ENCODE measurements at places on chromosomes 3 and 15.
A peak's percentile ranks its signal among the peaks of the same experiment; 100 is the strongest.

DNA sequence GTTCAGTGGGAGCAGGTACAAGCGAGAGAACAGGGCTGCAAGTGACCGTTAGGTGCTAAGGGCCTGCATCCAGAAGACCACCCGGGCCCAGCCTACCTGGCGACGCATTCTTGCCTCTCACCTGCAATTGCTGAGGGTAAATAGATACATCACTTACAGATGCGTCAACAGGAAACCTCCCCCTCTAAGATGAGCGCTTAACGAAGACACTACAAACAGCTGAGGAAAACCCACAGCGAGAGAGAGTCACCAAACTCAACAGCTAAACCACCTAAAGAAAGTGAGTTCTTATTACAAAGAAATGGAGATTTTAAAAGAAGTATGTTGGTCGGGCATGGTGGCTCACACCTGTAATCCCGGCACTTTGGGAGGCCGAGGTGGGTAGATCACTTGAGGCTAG is 157.9 kb downstream of the CHSY1 start:
- peaks cover 32% of the 10 kb centered on the region for H3K4me1 ChIP-seq
- no peaks in the 10 kb centered on the region for H3K36me3 ChIP-seq
- H3K27me3 ChIP-seq, result no peaks in the 10 kb centered on the region

DNA sequence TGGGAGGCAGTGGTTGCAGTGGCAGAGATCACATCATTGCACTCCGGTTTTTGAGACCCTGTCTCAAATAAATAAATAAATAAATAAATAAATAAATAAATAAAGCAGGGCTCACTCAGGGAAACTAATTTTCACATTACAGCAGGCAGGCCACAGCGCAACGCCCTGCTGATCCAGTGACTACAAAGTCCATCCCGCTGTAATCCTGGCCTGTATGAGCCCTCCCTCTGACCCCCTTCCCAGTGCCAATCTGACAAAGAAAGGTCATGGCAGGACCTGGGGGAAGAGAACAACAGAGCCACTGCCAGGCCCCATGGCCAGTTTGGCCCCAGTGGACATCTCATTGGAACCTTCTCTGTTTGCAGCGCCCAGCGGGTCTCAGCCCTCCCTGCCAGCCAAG is 9.3 kb downstream of the SH3BP5 start:
- H3K27me3 ChIP-seq, result no peaks in the 10 kb centered on the region
- no peaks in the 10 kb centered on the region for H3K36me3 ChIP-seq
- H3K4me3 ChIP-seq, result no peak overlapping the region
- no peak for DNase-seq
- peaks cover 69% of the 10 kb centered on the region for H3K4me1 ChIP-seq

- no peak for DNase-seq
- no peaks in the 10 kb centered on the region for H3K27me3 ChIP-seq
- H3K4me3 ChIP-seq, result no peak overlapping the region
These were observed 124.5 kb downstream of the CACNA1D start for GRCh38 chr3:53618936-53619335.

DNA sequence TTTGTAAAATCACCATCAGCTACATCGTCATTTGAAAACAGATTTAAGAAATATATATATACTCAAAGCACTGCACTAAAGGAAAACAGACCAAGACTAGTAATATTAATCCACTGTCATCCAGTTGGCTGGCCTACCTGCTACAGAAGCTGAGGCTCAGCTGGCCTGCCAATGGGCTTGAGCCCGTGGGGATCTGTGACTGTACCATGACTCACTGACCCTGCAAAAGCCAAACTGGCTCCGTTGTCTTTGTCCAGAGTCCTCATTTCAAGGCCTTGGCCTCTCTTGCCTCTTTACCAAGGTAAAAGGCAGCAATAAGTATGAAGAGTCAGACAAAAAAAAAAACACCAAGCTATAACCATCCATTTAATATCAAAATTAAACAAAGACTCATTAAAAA is 463.5 kb upstream of the RASGRP1 start:
- H3K27ac ChIP-seq, result no peak overlapping the region
- no peaks in the 10 kb centered on the region for H3K27me3 ChIP-seq
- no peak for DNase-seq
- no peaks in the 10 kb centered on the region for H3K4me1 ChIP-seq

DNA sequence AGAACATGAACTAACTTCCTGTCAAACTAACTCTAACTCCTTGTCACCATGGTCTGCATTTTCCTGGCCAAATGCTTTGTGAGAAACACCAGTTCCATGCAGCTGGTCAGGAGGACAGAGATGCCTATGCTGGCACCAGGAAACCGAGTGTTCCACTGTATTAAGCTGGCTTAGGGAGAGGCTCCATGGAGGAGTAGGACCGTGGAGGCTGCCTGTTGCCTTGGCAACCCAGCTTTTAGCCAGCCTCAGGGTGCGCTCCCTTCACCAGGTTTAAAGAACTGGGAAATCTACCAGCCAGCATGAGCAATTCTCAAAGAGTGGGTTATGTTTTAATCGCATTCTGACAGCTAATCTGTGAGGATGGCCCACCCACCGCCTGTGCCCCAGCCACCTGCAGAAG is 394.1 kb downstream of the OCA2 start:
- no peaks in the 10 kb centered on the region for H3K36me3 ChIP-seq
- H3K4me3 ChIP-seq, result no peak overlapping the region
- H3K4me1 ChIP-seq, result no peaks in the 10 kb centered on the region
- H3K27ac ChIP-seq, result no peak overlapping the region
- DNase-seq, result no peak
- H3K27me3 ChIP-seq, result no peaks in the 10 kb centered on the region

DNA sequence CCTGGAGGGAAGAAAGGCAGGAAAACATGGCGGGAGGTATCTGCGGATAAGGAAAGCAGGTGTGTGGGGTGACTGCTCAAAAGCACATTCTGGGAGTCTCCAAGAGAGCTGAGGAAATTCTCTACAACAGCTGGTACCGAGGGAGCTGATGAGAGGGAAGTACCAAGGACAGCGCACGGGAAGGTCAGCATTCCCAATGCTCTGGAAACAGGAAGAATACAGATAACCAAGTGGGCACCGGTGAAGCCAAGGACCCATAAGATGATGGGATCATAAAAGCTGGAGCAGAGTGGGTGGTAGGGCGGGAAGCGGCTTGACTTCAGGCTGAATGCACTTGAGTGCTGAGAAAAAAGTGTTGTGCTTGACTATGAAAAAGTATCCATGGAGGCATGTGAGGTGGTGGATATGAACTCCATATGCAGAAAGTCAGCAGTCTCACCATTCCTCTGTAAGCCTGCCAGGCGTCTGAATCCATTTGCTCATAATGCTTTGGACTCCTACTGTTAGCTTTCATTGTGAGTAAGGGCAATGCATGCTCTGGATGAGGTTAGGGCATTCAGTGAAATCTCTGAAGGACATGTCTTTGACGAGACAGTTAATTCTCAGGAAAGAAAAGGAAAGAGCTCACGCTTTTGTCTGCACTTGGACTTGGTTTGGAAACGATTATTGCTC is 215.5 kb downstream of the NR1D2 start:
- H3K27ac ChIP-seq, result no peak overlapping the region
- no peaks in the 10 kb centered on the region for H3K36me3 ChIP-seq
- no peaks in the 10 kb centered on the region for H3K27me3 ChIP-seq
- no peaks in the 10 kb centered on the region for H3K4me1 ChIP-seq
- no peak overlapping the region for H3K4me3 ChIP-seq
- DNase-seq, result no peak

GRCh38 chr15:101578443-101578894 is 73.7 kb downstream of the TM2D3 start:
- no peak overlapping the region for H3K27ac ChIP-seq
- H3K36me3 ChIP-seq, result no peaks in the 10 kb centered on the region
- DNase-seq, result peak; percentile 75
- H3K4me3 ChIP-seq, result no peak overlapping the region
- no peaks in the 10 kb centered on the region for H3K4me1 ChIP-seq

- H3K36me3 ChIP-seq, result no peaks in the 10 kb centered on the region
- H3K27me3 ChIP-seq, result no peaks in the 10 kb centered on the region
These were observed 1.7 kb downstream of the IP6K2 start for GRCh38 chr3:48715174-48715800.

GRCh38 chr3:100206687-100207086 is 54.1 kb upstream of the TBC1D23 start:
- no peak overlapping the region for H3K4me3 ChIP-seq
- H3K27me3 ChIP-seq, result no peaks in the 10 kb centered on the region
- peaks cover 8% of the 10 kb centered on the region for H3K4me1 ChIP-seq
- no peaks in the 10 kb centered on the region for H3K36me3 ChIP-seq

DNA sequence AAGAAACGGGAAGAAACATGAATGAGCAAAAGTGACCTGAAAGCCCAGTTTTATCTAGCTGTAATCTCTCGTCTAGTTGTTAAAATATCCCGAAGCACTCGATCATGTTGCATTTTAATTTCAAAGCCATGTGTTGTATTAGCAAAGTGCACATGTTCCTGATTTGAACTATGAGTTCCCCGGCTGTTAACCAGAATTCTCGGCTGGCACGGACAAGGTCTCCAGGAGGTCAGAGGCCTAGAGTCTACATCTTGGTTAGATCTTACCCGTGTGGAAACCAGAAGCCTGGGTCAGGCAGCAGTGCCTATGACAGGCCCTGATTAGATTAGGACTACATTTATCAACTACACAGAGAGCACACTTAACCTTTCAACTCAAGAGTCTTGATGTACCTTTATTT is 195.8 kb downstream of the CDIN1 start:
- H3K27ac ChIP-seq, result no peak overlapping the region
- no peak for DNase-seq
- H3K4me1 ChIP-seq, result no peaks in the 10 kb centered on the region
- H3K4me3 ChIP-seq, result no peak overlapping the region
- H3K36me3 ChIP-seq, result no peaks in the 10 kb centered on the region

DNA sequence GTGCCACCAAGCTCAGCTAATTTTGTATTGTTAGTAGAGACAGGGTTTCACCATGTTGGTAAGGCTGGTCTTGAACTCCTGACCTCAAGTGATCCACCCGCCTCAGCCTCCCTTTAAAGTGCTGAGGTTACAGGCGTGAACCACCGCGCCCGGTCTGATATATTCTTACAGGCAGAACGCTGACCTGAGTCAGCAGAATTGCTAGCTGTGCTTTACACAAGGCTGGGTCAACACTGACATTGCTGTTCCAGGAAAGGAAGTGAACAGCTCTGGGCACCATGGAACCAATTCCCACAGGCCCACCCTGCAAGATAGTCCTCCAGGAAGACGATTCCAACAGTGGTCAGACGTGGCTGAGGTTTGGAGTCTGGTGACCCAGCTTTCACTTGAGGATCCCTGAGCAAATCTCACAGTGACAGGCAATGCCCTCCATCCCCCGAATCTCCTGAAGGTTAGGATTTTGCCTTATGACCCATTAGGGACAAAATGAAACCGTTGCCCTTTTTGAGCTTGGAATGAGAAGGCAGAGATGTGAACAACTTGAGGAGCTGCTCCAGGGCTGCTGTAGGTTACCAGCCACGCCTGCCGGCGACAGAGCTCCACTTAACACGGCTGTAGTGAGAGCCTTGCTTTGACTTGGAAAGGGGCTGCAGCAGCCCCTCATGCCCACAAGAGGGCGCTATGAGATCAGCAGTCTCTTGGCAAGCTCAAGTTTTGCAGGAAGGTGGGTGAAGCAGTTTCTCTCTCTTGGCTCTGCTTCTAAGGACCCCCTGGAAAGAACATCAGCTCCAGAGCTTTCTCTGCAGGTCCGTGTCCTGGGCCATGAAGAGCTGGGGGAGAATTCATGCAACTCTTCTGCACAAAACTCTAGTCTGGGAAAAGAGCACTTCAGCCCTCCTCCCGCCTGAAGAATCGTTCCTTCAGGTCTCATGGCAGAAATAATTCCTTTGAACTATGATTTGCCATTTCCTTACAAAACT is 74.1 kb downstream of the SENP2 start:
- no peaks in the 10 kb centered on the region for H3K36me3 ChIP-seq
- no peak overlapping the region for H3K4me3 ChIP-seq
- peak; percentile 88 for DNase-seq
- H3K4me1 ChIP-seq, result peaks cover 30% of the 10 kb centered on the region

DNA sequence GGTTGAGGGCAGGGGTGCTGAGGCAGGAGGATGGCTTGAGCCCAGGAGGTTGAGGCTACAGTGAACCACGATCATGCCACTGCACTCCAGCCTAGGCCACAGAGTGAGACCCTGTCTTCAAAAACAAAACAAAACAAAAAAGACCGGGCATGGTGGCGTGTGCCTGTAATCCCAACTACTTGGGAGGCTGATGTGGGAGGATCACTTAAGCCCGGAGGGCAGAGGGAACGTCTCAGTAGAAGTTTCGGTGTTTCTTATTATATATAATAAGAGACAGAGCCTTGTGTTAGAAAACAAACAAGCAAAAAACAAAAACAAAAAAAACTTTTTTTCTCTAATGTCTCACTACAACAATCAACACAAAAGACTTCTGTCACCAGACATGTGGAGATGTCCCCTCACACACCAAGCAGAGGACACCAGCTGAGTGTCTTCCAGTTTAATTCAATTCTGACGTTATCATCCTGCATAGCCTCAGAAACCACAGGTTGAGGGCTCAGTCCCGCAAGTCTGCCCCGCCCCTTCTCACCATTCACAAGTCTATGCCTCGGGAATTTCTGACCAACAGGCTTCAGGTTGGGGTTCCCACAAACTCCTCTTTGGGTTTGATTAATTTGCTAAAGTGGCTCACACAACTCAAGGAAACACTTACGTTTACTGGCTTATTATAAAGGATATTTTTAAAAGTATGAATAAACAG is 24.0 kb upstream of the EIF4A2 start:
- H3K4me3 ChIP-seq, result no peak overlapping the region
- no peaks in the 10 kb centered on the region for H3K27me3 ChIP-seq
- no peaks in the 10 kb centered on the region for H3K4me1 ChIP-seq
- no peak for DNase-seq
- H3K36me3 ChIP-seq, result no peaks in the 10 kb centered on the region
- H3K27ac ChIP-seq, result no peak overlapping the region

GRCh38 chr3:12395349-12396012 is 88.8 kb upstream of the TSEN2 start:
- H3K4me1 ChIP-seq, result no peaks in the 10 kb centered on the region
- no peaks in the 10 kb centered on the region for H3K36me3 ChIP-seq
- H3K27ac ChIP-seq, result no peak overlapping the region

DNA sequence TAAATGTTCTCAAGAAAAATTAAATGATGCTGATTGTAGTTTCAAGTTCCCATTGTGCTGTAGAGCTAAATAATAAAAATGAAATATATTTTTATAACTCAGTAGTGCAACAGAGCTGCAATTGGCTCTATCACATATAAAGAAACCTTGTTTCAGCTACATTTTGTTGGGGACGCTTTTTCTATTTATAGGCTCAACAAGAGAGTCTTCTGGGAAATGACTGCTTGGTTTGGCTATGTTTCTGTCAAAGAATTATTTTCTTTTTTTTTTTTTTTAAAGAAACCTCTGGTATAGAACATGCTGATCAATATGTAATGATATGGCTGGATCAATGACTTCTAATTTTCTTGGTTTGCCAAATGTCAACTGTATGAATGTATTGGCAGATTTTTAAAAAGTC is 76.5 kb downstream of the OTOL1 start:
- H3K4me1 ChIP-seq, result no peaks in the 10 kb centered on the region
- no peak overlapping the region for H3K27ac ChIP-seq
- H3K36me3 ChIP-seq, result no peaks in the 10 kb centered on the region

GRCh38 chr3:138389144-138389601 is 40.8 kb downstream of the MRAS start:
- peaks cover 13% of the 10 kb centered on the region for H3K4me1 ChIP-seq
- DNase-seq, result no peak
- no peak overlapping the region for H3K4me3 ChIP-seq
- H3K27ac ChIP-seq, result peak overlapping the region; percentile 83
- no peaks in the 10 kb centered on the region for H3K36me3 ChIP-seq
- no peaks in the 10 kb centered on the region for H3K27me3 ChIP-seq

- no peaks in the 10 kb centered on the region for H3K4me1 ChIP-seq
- no peak overlapping the region for H3K27ac ChIP-seq
- no peak for DNase-seq
- H3K36me3 ChIP-seq, result no peaks in the 10 kb centered on the region
- H3K27me3 ChIP-seq, result no peaks in the 10 kb centered on the region
These were observed 228.1 kb downstream of the ADAMTS9 start for GRCh38 chr3:64459711-64460110.
